Smooth muscle cell of the umbilical artery (primary cell): ENCODE measurements at places on chromosomes 12 and 14. TPM values are rescaled to one million over a fixed set of nuclear protein-coding genes. Genes with fewer than 3 reads are reported as not detected.

The FRS2 gene
- total RNA-seq: 54.9 and 78.1 TPM in 2 replicates

The FAM222A gene
- 0.30 and 0.42 TPM in 2 replicates for total RNA-seq

The TAS2R31 gene
- 6.8 and 10.9 TPM in 2 replicates for total RNA-seq

The SLC4A8 gene
- 1.8 and 3.2 TPM in 2 replicates for total RNA-seq

The C12orf56 gene
- total RNA-seq: 0.30 and 1.8 TPM in 2 replicates

The SLC6A12 gene
- total RNA-seq: under 0.01 TPM in 1 of 2 replicates, not detected in the other

The ZNF641 gene
- 10.2 and 17.8 TPM in 2 replicates for total RNA-seq
